ENCODE measurements at places on chromosomes 2 and 18.

DNA sequence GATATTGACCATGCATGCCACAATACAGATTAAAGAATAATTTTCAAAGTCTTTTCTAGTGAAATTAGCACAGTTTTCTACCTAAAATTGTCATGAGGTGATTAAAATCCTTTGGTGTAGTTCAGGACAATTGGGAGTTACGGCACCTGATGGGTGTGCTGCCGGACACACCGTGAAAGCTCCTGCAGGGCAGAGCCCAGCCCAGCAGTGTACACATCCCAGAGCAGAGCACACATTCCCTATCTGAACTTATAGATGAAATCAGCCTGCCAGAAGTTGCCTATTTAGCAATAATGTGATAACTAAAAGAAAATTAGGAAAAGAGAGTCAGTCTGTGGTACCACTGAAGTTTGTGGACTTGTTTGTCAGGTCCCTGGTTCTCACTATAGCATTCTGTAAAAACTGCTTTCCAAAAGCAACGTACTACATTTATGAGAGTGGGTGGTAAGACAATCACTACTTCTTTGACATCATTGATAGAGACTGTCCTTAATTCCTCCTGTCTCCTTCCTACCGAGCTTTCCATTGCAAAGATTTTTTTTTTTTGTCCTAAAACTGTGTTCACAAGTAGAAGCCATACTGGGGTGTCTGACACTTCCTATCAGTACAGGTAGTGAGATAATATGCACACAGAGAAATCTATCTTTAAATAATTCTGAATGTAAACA lies 3.4 kb downstream of the CYTIP start:
- H3K4me1 ChIP-seq: no peaks in the 10 kb centered on the region
- no peak for DNase-seq
- H3K36me3 ChIP-seq: no peaks in the 10 kb centered on the region
- no peaks in the 10 kb centered on the region for H3K27me3 ChIP-seq

- peak overlapping the region; percentile 98 for H3K4me3 ChIP-seq
- H3K27me3 ChIP-seq: no peaks in the 10 kb centered on the region
- DNase-seq: no peak
Observed at GRCh38 chr2:209424199-209424701, 403 bp downstream of the MAP2 start.

GRCh38 chr2:109452318-109453305 lies 161.2 kb downstream of the SEPTIN10 start:
- no peak overlapping the region for H3K27ac ChIP-seq
- no peak for DNase-seq
- no peak overlapping the region for H3K4me3 ChIP-seq
- no peaks in the 10 kb centered on the region for H3K27me3 ChIP-seq

DNA sequence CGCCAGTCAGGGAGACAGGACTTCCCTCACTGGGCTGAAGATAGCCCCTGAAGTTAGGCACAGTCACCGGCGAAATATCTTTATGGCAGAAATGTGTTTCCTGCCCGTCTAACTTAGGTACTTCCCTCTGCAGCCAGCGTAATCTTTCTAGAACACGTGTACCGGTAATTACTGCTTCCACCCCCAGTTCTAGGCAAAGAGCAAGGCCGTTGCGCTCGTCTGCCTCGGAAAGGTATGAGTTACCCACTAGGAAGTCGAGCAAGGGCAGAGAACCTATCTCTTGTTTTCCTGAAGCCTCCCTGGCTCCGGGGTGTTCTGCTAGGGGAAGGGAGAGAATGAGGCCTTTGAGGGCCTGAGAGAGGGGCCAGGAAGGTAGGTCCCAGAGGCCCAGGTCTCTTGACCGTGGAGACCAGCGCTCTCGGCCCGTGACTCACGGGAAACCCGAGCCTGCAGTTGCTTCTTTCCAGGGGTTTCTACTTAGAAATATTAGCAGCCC lies 70.0 kb downstream of the TWSG1 start:
- H3K27me3 ChIP-seq: no peaks in the 10 kb centered on the region
- H3K4me3 ChIP-seq: no peak overlapping the region
- no peak overlapping the region for H3K27ac ChIP-seq
- no peak for DNase-seq
- H3K4me1 ChIP-seq: no peaks in the 10 kb centered on the region

- no peak overlapping the region for H3K27ac ChIP-seq
- H3K36me3 ChIP-seq: peaks cover 25% of the 10 kb centered on the region
- no peak for DNase-seq
- H3K27me3 ChIP-seq: no peaks in the 10 kb centered on the region
- H3K4me3 ChIP-seq: no peak overlapping the region
Observed at GRCh38 chr2:165647409-165647808, 146.6 kb downstream of the GALNT3 start.

DNA sequence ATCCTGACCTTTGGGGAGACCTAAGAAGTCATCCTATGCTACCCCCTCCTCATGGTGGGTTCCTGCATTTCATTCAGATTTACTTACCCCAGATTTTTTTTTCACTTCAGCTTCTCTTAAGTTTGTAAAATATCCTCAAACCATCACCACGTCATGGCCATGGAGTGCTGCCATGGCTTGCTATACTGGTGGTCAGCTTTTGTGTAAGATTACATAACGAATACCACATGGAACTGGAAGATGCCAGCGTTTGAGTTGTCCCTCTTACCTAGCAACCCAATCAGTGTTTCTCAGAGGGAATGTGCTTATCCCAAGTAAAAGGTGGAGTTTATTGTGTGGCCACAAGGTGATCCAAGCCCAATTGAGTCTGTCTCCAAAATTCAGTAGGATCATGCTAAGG lies 148.6 kb upstream of the ALPP start:
- DNase-seq: no peak
- no peaks in the 10 kb centered on the region for H3K36me3 ChIP-seq
- H3K4me3 ChIP-seq: no peak overlapping the region
- peaks cover 15% of the 10 kb centered on the region for H3K4me1 ChIP-seq

GRCh38 chr2:31038385-31038784 lies 99.9 kb downstream of the GALNT14 start:
- H3K36me3 ChIP-seq: peaks cover 4% of the 10 kb centered on the region
- peaks cover 15% of the 10 kb centered on the region for H3K27me3 ChIP-seq
- no peak overlapping the region for H3K4me3 ChIP-seq

DNA sequence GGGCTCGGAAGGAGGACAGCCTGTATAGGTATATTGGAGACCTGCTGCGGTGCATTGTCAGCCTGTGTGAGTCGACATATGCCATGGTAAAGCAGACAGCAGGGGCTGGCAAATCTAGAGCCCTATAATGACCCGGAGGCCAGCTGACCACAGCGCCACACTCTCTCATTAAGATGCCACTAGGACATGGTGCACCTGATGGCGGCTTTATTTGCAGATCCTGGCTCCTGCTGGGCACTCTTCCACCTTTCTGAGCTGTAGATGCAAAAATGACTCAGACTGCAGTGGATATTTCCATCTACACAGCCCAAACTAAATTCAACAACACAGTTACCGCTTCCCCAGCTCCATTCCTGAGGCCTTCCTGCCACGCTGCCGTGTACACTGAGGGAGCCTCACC lies 389.9 kb downstream of the TNS1 start:
- no peaks in the 10 kb centered on the region for H3K27me3 ChIP-seq
- no peak overlapping the region for H3K27ac ChIP-seq
- H3K4me1 ChIP-seq: peaks cover 26% of the 10 kb centered on the region
- H3K4me3 ChIP-seq: no peak overlapping the region
- DNase-seq: no peak

DNA sequence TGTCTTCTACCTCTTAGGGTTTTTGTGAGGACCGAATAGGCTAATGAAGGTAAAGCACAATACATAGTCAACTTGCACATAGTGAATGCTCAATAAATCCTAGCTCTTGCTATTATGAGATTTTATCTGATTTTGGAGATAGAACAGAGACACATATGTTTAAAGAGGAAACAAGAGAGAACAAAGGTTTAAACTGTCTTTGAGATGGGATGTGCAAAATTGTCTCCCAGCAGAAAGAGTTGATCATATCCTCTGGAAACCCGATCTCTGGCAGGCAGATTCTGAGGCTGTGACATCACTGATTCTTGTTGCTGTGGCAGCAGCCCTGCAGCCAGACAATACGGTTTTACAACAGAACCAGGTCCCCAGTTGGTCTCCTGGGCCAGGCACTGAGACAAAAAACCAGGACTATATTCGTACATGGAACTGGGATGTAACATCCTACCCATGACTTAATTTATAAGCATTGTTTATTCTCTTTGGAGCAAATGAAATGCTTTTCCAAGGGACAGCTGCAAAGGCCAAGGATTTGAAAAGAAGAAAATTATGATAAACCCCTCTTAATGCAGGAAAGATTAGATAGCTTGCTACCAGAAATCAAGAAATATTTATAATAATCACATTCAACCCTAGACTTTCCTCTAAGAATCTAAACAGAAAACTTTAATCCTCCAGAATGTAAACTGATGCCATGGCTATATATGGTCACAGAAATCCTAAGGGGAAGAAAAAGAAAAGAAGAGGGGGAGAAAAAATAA lies 80.2 kb downstream of the SLC8A1 start:
- no peaks in the 10 kb centered on the region for H3K36me3 ChIP-seq
- no peaks in the 10 kb centered on the region for H3K27me3 ChIP-seq
- no peak overlapping the region for H3K4me3 ChIP-seq
- no peak for DNase-seq
- no peak overlapping the region for H3K27ac ChIP-seq

- H3K27ac ChIP-seq: no peak overlapping the region
- H3K4me1 ChIP-seq: peaks cover 29% of the 10 kb centered on the region
- H3K4me3 ChIP-seq: no peak overlapping the region
- H3K36me3 ChIP-seq: peaks cover 20% of the 10 kb centered on the region
- DNase-seq: no peak
Observed at GRCh38 chr18:36316246-36316645, 18.7 kb downstream of the FHOD3 start.

DNA sequence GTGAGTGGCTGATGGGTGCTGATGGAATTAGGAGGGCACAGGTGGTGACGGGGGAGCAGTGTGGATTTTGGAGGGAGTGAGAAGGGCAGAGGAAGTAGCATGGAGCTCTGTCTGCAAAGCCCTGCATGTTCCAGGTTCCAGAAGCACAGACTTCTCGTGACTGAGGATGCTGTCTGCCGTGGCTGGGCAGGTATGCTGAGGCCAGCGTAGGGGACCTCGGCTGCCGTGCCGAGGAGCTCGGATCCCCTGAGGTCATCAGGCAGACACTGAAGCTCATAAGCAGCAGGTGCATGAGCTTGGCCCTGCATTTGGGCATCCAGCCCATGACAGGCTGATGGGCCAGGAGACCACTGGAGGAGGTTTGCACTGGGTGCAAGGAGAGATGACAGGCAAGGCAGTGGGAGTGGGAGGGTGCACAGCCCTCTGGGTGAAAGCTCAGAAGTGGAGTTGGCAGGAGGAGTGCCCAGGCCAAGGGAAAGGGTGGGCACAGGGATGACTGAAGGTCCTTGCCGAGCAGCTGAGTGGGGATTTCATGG lies 215.3 kb downstream of the SH3RF3 start:
- H3K4me1 ChIP-seq: peaks cover 22% of the 10 kb centered on the region
- H3K4me3 ChIP-seq: no peak overlapping the region
- peaks cover 4% of the 10 kb centered on the region for H3K36me3 ChIP-seq
- peak overlapping the region; percentile 94 for H3K27ac ChIP-seq

- H3K36me3 ChIP-seq: no peaks in the 10 kb centered on the region
- DNase-seq: no peak
- H3K27ac ChIP-seq: no peak overlapping the region
- no peak overlapping the region for H3K4me3 ChIP-seq
- H3K27me3 ChIP-seq: no peaks in the 10 kb centered on the region
- no peaks in the 10 kb centered on the region for H3K4me1 ChIP-seq
Observed at GRCh38 chr2:135815269-135815668, 21.7 kb downstream of the LCT start.

DNA sequence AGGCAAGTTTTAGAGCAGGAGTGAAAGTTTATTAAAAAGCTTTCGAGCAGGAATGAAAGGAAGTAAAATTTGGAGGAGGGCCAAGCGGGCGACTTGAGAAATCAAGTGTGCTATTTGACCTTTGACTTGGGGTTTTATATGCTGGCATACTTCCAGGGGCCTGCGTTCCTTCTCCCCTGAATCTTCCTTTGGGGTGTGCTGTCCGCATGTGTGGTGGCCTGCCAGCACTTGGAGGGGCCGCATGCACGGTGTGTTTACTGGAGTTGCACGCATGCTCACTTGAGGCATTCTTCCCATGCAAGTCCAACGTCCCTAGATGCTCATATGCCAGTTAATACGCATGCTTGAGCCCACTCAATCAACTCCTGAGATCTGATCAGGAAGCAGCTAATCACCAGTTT lies 78.3 kb upstream of the MAP4K4 start:
- no peak overlapping the region for H3K4me3 ChIP-seq
- H3K36me3 ChIP-seq: no peaks in the 10 kb centered on the region
- no peaks in the 10 kb centered on the region for H3K27me3 ChIP-seq
- no peak overlapping the region for H3K27ac ChIP-seq
- H3K4me1 ChIP-seq: peaks cover 26% of the 10 kb centered on the region

DNA sequence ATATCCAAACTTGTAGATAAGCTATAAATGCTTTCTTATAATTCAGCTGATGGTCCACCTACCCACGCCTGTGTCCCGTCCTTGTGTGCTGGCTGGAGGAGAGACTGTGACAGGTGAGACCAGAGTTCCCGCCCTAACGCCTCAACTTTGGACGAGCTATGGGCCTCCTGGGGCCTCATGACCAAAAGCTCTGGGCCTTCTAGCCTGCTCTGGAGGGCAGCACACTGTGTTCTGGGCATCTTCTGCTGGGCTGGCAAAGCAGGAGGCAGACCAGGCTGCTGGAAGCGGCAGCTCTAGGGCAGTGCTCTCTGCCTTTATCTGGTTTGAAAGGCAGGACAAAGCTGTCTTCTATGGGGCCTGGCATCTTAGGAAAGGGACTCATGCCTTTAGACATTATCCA lies 26.0 kb upstream of the PAX8 start:
- no peak overlapping the region for H3K4me3 ChIP-seq
- peaks cover 52% of the 10 kb centered on the region for H3K4me1 ChIP-seq
- H3K27me3 ChIP-seq: peaks cover 3% of the 10 kb centered on the region

- H3K27me3 ChIP-seq: no peaks in the 10 kb centered on the region
- DNase-seq: peak; percentile 68
- peaks cover 2% of the 10 kb centered on the region for H3K36me3 ChIP-seq
- peaks cover 30% of the 10 kb centered on the region for H3K4me1 ChIP-seq
Observed at GRCh38 chr2:61470122-61470951, 550 bp downstream of the USP34 start.

GRCh38 chr2:27441958-27442919 lies at the start of gene KRTCAP3:
Gene KRTCAP3 (plus strand): TSS chr2:27442381. CDS start chr2:27442413, 32 bp downstream.
- H3K4me3 ChIP-seq: peak within 1 kb of the TSS; percentile 19
- H3K27ac ChIP-seq: no peak within 1 kb of the TSS
- H3K36me3 ChIP-seq: peaks cover 21% of the 10 kb centered on the region
- no peaks in the 10 kb centered on the region for H3K4me1 ChIP-seq

- peaks cover 9% of the 10 kb centered on the region for H3K4me1 ChIP-seq
- DNase-seq: no peak
- H3K27me3 ChIP-seq: no peaks in the 10 kb centered on the region
Observed at GRCh38 chr2:205878999-205879762, 196.9 kb downstream of the NRP2 start.

All from neural crest cell (in vitro differentiated cells).